Cardiac septum (tissue), 1 donor: ENCODE measurements at places on chromosomes 7 and 10. TPM values are rescaled to one million over a fixed set of nuclear protein-coding genes. Genes with fewer than 3 reads are reported as not detected.

ZFYVE27 gene
- 19.8 TPM for total RNA-seq

AKR1C2 gene
- total RNA-seq = 8.5 TPM

DNA sequence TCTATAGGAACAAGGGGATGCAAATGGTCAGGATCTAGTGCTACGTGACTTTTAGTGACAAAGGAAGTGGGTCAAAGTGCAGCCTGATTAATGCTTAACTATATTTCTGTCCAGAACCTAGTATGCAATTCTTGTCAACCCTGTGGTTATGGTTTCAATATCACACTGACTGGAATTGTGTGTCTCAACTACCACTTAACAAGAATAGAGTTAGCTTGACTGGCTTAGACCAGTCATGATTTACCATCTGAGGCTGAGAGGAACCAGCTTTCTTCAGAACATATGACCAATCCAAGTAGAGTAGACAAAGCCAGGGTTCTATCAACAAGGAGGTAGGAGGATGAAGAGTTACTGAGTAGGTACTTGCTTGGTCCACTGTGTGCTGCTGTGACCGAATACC is 54.4 kb downstream of the MYPN start:
- DNase-seq = no peak

GRCh38 chr7:16261654-16262053 is 159.7 kb downstream of the CRPPA start:
- no peak for DNase-seq

GRCh38 chr10:128047351-128047750 is 78.9 kb downstream of the MKI67 start:
- peak; percentile 96 for DNase-seq

GRCh38 chr7:150952331-150953050 is 25.6 kb downstream of the KCNH2 start:
- DNase-seq = no peak
